ENCODE measurements at places on chromosomes 6 and 20.

DNA sequence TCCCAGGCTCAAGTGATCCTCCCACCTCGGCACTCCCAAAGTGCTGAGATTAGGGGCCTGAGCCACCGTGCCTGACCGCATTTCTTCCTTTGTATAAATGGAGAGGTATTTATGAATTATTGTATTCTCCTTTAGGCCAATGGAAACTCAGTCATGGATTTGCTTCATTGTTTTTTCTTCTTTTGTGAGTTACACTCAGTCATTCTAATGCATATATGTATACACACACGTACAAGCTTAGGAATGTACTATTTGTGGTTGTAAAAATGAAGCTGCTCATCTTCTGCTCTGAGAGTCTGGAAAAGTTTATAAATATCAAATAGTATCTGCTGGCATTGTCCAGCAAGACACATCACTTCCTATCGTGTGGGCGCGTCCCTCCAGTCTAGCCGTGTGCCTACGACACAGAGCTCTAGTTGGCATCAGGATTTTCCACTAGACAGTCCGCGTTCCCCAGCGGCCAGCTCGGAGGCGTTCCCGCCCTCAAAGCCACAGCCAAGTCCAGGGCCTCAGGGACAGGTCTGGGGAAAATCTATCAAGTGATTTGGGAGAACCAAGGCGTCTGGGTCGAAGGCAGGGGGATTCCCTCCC, 215.2 kb downstream of the NFATC2 start:
- DNase-seq: no peak

- no peak for DNase-seq
Measured at GRCh38 chr6:5567352-5567751, 306.0 kb downstream of the FARS2 start.

GRCh38 chr6:84059082-84059481, 25.5 kb downstream of the MRAP2 start:
- no peak for DNase-seq

GRCh38 chr6:110878751-110879522, 4.4 kb downstream of the AMD1 start:
- DNase-seq: peak; percentile 71

DNA sequence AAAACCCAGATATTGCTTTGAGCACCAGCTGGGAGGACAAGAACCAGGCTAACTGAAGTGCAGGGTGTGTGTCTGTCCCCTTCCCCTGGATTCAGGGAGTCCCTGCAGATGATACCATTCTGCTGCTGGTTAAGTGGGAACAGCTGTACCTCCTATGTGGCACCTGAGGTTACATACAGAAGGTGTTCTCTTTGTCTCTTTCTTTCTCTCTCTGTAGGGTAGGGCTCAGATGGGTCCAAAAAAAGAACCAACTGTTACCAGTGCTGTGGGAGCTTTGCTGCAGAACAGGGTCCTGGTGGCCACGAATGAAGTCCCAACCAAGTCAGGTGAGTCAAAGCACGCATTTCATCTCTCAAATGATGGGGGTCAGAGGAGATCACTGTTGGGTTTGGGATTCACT, 38.6 kb downstream of the ZC2HC1B start:
- DNase-seq: no peak

DNA sequence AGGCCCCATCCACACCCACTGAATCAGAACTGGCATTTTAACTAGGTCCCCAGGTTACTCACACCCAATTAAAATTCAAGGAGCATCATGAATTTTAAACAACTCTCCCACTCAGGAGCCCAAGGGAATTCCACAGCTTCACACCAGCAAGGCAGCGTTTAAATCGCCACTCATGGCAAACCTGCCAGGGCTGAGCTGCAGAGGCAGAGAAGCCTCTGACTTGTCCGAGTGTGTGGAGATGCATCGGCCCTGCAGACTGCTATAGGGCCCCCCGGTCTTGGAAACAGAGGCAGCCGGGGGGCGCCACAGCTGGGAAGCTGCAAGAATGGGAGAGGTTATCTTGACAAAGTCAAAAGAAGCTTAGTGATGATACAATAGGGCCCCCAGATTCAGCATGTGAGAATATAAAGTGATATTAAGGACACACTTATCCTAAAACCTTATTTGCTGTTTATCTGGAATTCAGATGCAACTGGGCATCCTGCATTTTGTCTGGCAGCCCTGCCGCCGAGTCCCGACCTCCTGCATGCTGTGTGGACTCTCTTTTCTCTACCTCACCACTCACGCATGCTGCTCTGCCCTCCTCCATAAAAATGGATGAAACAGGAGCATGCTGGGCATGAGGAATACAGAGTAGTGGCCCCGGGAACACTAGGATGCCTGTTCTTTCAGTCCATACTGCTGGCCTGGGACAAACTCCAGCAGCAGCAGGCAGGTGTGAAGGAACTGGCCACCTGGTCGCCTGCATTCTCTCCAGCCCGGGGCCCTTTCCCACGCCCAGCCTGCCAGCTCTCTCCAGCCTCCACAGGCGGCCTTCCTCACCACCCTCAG, 126.1 kb downstream of the PXDC1 start:
- no peak for DNase-seq

- no peak for DNase-seq
Measured at GRCh38 chr6:32839356-32839755, 817 bp upstream of the TAP2 start.

- DNase-seq: no peak
Measured at GRCh38 chr6:143583542-143584327, 72.2 kb upstream of the FUCA2 start.

- DNase-seq: no peak
Measured at GRCh38 chr20:50838707-50839385, 44.0 kb downstream of the BCAS4 start.

- no peak for DNase-seq
Measured at GRCh38 chr20:15673206-15673605, 900.0 kb downstream of the KIF16B start.

DNA sequence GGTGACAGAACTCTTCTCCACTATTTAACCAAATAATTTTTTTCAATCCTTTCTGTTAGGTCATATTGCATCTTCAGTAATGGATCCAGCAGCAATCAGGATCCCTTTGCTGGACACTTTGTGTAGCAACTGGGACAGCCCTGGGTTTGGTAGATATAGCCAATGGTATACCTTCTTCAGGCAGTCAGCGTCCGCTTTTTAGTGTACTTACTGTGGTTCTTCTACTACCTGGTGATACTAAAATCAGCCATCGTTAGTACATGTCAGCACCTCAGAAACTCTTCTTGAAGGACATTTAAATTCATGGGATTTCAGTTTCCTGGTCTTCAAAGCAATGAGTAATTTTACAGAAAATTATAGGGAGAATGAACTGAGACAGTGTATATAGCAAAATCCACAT, 93.5 kb downstream of the ADGRG6 start:
- DNase-seq: no peak

DNA sequence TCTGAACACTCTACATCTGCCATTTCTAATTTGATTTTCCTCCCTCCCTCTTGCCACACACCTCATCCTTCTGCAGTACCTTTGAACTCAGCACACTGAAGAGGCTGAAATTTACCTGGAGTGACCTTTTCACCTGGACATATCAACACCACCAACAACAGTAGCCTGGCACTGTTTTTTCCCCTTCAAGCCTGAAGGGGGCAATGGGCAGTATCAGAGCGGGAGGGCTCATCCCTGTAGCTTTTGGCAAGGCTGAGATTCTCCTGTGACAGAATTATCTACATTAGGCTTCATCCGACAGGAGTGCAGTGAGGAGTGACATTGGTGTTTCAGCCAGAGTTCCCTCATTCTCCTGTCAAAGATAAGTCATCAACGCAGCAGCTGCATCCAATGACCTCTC, 312.8 kb upstream of the SPTLC3 start:
- DNase-seq: no peak

- DNase-seq: no peak
Measured at GRCh38 chr6:153150371-153150751, 19.3 kb upstream of the RGS17 start.

DNA sequence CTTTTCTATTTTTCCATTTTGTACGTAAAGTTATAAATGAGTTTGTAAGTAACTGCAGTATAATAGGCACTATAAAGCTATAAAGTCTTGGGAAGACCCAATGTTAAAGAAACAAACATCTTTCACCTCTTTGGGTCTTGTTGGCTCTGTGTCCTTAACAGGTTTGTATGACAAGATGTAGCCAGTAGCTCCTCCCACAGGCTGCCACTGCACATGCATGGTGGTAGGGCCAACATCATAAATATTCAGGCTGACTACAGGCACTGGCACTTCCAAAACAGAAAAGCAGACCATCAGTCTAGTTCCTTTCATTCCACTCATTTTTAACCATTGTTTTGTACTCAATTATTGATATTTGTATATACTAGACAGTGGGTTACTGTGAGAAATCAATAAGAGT, 59.9 kb downstream of the COL12A1 start:
- DNase-seq: no peak

GRCh38 chr6:151108548-151108947, 131.2 kb upstream of the AKAP12 start:
- no peak for DNase-seq

DNA sequence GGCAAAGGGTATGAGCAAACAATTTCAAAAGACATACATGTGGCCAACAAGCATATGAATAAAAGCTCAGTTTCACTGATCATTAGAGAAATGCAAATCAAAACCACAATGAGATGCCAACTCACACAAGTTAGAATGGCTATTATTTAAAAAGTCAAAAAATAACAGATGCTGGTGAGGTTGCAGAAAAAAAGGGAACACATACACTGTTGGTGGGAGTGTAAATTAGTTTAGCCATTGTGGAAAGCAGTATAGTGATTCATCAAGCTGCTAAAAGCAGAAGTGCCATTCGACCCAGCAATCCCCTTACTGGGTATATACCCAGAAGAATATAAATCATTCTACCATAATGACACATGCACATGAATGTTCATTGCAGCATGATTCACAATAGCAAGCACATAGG, 6.7 kb upstream of the KHDC1L start:
- peak; percentile 10 for DNase-seq

DNA sequence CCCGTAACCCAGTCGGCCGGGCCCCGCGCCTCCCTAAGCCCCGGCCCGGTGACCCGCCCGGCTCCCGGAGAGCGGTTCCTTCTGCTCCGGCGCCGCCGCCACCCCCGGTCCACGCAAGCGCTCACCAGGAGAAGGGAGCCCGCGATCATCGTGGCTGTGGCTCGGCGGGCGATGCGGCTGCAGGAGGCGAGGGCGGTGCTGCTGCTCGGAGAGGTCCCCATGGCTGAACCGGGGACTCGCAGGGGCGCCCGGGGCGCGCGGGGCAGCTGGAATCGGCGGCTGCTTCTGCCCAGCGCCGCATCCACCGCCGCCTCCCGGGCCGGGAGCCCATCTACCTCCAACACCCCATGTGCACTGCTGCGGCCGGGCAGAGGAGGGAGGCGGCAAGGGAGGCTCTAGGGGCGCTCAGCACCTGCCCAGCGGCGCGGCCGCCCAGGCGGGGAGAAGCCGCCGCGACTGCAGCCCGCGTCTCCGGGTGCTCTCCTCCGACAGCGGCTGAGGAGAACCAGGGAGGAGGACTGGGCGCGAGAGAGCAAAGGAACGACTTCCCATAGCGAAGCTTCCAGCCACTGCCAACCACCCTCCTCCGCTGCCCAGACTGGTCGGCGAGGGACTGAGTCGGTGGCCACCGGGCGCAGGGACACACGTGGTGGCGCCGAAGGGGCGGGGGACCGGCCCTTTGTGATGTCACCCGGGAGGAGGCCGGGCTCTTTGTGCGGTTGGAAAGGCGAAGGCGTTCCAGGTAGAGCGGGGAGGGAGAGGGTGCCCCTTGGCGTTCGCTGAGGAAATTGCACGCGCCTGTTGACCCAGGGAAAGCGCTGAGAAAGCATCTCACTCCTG, at the start of gene TNFRSF21:
Gene TNFRSF21, minus strand, starts transcription at position 615 of the 840 bp plus-strand sequence. Its CDS starts 394 bp downstream, at position 221.
- peak; percentile 93 for DNase-seq

- DNase-seq: no peak
Measured at GRCh38 chr6:129073691-129074395, 190.9 kb downstream of the LAMA2 start.

DNA sequence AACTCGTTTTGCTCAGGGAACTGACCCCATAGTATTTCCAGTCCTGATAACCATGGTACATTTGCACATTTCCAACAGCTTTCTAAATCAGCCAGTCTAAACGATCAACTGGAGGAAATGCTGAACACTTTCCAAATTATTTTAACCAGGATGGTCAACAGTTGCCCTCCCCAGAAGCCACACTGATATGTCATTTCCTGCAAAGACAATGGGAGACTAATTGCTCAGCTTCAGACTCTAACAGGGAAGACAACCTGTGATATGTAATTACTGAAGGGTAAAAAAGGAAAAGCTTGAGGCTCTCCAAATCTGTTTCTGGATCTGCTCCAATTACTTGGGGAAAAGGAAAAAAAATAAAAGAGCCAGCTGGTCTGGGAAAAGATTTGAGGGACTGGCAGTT, 88.8 kb downstream of the FYN start:
- no peak for DNase-seq

DNA sequence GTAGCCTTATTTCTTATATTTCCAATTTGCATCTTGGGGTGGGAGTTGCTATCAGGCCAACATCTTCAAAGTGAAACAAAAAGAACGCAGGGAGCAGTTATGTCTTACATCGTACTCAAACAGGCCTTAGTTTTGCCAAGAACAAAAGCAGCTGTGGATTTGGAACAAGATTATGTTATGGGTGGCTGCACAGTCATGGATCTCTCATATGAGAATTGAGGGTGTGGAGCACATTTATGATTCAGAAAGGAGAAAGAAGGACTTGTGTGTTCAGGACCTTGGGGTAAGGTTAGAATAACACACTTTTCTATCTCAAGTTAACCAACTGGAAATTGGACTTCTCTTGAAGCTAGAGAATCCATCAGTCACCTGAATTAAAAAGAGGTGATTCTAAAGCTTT, 259.9 kb downstream of the FOXA2 start:
- no peak for DNase-seq

DNA sequence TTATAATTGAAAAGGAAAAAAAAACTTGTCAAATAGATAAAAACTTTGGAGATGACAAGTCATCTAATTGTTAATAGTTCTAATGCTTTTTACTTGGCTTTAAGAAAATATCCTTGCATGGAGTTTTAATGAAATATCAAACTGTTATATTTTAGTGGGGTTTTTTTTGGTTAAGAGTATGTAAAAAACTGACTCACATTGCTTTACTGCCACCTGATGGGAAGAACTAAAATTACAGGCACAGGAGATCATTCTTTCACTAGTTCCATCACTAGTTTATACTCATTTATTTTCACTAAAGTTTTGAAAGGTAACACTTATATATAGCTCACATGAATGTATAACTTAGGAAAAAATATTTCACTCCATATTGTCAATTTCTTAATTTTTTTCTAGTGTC, 309.1 kb downstream of the LMBRD1 start:
- peak; percentile 21 for DNase-seq

DNA sequence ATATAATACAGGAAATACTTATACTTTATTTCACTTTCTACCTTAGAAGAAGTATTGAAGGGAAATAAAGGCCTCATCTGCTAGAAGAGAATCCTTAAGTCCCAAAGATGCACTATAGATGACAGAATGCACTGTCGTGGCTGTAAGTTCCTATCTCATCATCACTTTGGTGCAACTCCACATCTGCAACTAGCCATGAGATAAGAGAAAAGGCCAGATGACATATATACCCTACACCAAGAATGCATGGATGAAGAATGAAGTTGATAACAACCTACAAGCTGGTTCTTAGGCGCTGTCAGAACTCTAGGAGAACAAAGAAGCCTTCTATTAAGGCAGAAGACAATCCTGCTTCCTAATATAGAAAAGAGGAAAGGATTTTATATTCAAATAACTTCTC, 11.6 kb upstream of the PLN start:
- DNase-seq: no peak

- DNase-seq: no peak
Measured at GRCh38 chr20:31913431-31914157, 38.3 kb downstream of the PDRG1 start.

Data from AML-193 (cell line).